ENCODE measurements at places on chromosomes 5 and 9.

GRCh38 chr9:96331236-96331947 lies 29.4 kb upstream of the HSD17B3 start:
- peak; percentile 7 for DNase-seq

GRCh38 chr5:16617274-16617968 lies 624 bp upstream of the RETREG1 start:
- no peak for DNase-seq

GRCh38 chr5:4254736-4255135 lies 659.1 kb downstream of the IRX1 start:
- DNase-seq: no peak

GRCh38 chr5:154461531-154461930 lies 15.7 kb downstream of the SAP30L start:
- DNase-seq: peak; percentile 61

- peak; percentile 12 for DNase-seq
These were observed 46.7 kb downstream of the MEF2C start for GRCh38 chr5:88836195-88836838.

DNA sequence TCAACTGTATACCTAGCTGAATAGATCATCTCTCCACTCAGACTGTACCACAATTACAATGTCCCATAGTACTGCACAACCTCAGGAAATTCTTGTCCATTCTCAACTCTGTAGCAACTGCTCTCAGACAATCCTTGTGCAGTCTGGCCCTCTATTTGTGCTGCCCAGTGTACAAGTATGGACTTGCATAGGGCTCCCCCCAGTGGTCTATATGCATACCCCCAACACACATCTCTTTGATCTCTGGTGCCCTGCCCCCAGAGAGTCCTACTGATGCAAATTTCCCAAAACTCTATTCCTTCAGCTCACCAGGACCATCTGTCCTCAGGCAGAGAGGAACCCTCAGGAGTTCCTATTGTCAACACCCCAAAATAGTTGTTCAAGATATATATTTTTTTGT lies 205.3 kb downstream of the SLCO4C1 start:
- no peak for DNase-seq

DNA sequence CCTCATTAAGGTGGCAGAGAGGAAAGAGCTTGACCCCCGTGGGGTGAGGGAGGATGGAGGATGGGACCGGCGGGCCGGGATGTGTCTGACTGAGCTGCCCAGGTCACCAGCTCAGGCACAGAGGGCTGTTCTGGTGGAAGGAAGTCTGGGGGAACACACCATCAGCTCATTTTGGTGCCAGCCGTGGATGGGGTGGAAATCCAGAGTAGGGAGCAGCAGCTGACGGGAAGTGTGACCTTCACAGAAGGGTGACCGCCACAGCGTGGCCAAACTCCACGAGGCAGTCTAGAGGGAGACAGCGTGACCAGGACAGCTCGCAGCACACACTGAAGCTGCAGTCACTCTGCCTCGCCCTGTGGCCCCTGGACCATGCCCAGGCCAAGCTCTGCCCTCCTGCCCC lies 45.3 kb upstream of the PHYKPL start:
- DNase-seq: no peak

GRCh38 chr9:91182429-91183225 lies 179.1 kb downstream of the AUH start:
- DNase-seq: peak; percentile 66

GRCh38 chr9:19769213-19769612 lies 19.6 kb downstream of the SLC24A2 start:
- DNase-seq: no peak

DNA sequence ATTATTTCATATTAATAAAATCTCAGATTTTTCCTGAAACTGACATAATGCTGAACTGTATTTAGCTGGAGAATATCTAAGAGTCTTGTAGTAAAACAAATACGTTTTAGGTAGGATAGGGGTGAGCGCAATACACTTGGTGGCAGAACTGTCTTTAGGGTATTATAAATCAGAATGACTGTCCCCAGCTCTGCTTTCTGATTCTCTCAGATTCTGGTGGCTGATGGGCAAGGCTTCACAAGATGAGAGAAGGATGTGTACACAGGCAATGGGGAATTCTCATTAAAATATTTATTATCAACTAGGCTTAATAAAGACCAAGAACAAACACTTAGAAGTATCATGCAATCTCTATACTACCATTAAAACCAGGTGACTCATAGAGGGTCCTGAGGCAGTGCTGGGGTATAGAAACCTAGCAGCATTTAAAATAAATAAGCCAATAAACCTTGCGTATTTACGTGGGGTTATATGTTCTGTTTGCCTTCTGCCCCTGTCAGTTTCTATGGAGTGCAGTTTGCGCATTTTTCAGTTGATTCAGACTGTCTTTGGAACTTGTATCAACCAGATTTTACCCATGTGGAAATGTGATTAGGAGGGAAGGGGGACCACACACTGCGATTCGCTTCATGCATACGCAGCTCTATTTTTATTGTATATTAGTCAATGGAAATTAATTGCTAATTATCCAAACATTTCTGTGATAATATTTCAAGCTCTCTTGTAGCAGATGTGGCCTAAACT lies 1150.7 kb upstream of the WWC1 start:
- no peak for DNase-seq

DNA sequence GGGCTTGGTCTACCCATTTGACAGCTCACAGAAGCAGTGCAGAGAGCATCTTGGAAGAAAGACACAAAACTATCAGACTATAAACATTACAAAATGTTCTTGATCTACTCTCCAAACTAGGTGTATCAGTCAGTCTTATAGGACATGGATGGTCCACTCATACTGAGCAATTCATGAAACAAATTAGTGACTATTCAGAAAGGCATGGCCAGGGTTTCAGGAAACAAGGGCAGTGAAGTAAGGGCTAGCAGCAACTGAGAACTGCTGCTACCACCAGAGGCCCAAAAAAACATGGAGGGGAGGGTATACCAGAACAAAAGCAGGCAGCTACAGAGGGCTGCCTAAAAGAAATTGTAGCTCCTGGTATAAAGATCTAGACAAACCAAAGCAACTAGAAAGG lies 287.0 kb downstream of the PIK3R1 start:
- peak; percentile 26 for DNase-seq

DNA sequence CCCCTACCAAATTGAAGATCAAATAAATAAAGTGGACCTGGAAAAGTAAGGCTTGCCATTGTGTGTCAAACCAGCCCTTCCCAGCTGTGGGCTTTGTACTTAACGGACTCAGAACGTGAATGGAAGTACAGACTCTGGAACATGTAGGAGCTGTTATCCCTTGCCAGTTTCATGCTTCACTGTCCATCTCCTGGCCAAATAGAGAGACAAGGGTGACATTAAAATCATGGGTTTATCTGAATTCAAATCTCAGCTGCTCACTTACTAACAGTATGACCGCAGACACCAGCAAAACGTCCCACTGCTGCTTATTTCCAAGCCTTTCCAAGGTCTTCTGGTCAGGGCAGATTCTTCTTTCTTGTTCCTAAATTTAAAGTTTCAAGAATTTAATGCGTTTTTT lies 52.2 kb downstream of the EXOSC2 start:
- DNase-seq: no peak

DNA sequence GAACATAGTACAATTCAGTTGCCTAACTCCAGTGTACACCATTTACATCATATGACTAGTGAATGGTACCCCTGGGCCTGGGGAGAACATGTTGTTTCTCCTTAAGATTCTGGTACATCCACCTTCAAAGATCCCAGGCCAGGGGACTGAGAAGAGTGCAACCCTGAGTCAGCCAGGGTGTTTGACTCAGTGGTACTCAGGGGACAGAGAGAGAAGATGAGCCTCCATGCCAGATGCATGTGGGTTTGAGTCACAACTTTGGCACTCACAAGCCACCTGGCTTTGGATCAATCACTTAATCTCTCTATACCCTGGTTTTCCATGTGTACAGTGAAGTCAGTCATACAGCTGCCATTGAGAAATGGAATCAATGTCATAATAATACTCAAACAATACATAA lies 53.7 kb downstream of the MAP1B start:
- peak; percentile 99 for DNase-seq

DNA sequence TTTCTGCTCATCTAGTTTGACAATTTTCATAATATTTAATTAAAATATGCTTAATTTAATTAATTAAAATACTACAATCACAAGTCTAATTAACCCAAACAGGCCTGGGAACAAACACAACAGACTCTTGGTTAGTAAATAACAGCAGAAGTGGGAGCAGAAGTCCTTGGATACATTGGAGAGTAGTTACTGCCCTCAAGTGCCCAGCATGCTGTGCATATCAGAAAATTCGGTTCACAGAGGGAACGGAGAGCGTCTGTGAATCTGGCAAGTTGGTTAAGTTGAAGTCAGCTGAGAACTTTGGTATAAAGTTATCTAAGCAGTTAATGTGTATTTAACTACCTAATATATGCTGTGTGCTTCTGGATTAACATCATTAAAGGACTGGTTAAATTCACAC lies 87.0 kb upstream of the ATG10 start:
- DNase-seq: no peak

GRCh38 chr5:141135030-141135717 lies at the start of gene PCDHB5:
TSS of gene PCDHB5 (plus strand) at chr5:141135206. CDS start at chr5:141135435, 229 bp downstream.
- DNase-seq: peak; percentile 9

- peak; percentile 41 for DNase-seq
These were observed 22.3 kb upstream of the HMCN2 start for GRCh38 chr9:130243015-130243881.
